ENCODE measurements at places on chromosomes 2 and 18.

DNA sequence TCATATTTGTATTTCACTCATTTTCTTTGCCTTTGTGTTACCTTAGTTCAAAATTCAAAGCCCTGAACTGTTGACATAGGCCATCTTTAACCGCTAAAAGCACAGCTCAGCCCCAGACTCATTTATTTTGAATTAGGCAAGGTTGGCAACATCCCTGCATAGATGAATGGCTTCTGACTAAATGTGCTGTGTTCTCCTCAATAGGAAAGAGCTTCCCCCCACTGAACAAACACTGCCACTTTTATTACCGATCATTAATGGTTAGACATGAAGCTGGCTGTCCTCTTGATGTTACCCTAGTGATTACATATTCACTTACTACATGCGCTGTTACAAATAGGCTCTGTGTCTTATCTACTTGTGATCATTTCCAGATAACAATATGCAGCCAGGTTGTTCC lies 170.7 kb downstream of the ADCYAP1 start:
- DNase-seq = no peak

DNA sequence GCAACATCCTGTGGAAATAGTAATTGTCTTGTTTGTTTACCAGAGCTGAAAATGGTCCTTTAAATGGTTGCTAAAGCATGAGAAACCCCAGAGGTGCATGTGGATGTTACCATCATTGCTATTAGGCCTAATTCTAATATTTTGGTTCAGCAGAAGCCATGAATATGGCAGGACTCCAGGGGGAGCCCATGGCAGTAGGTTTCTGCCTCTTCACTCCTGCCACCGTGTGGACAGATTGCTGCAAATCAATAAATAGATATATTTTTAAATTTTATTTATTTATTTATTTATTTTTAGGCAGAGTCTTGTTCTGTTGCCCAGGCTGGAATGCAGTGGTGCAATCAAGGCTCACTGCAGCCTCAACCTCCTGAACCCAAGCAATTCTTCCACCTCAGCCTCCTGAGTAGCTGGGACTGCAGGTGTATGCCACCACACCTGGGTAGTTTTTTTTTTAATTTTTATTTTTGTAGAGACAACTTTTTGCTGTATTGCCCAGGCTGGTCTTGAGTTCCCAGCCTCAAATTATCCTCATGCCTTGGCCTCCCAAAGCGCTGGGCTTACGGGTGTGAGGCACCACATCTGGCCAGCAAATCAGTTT lies 54.9 kb upstream of the CAPN13 start:
- peak; percentile 25 for DNase-seq

DNA sequence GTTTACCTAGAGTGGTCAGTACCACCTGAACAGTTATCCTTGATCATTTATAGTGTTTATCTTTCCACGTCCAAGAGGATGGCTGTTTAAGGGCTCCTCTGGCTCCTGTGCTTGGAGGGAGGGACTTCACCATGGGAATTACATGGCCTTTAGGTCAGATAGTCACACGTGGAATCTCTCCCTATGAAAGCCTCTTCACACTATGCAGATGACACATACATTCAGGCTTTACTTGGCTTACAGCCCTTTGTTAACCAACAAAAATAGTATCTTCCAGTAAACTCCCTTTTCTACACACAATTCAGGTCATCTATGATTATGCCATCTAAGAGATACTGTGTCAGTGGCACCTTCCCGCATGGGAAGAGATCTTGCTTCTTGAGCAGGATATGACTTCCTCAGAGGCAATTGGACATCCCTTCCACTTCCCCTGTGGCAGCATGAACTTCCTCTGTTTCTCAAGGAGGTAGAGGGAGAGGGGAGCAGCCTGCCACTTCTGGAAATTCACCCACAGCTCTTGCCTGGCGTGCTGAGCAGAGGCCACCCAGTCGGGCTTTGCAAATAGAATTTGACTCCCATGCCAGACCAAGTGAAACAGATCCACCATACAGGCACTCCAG lies 53.5 kb downstream of the COLEC12 start:
- DNase-seq = no peak

DNA sequence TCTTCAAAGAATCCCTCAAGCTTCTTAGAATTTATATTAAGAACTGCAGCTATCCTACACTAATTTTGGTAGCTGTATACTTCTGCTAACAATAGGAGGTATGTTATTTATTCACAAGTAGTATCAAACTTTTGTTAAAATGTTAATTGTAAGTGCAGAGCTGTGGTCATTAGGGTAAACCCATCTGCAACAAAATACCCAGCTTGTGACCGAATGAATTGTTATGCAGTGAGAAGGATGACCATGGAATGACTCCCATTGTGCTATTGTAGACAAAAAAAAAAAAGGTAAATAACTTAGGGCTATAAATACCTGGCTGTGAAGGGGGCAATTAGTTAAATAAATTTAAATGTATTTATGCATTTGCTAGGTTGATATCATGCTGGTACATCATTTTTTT lies 186.1 kb downstream of the ADCYAP1 start:
- DNase-seq = no peak

DNA sequence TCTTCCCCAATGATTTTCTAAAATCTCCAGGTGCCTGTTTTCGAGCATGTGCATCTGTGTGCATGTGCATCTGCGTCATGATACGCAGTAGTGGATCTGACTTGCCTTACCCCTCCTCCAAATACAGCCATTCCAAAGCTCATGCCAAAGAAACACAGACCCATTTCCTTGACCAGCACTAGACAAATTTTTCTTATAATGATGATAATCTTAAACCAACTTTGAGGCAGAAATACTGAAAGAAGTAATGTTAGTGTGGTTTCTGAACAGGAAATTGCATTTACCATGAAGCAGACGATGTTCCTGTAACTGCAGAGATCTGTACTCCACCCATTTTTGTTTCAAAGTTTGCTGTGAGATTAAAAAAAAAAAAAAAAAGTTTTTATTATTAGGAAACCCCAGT lies 25.6 kb downstream of the CYTIP start:
- no peak for DNase-seq

DNA sequence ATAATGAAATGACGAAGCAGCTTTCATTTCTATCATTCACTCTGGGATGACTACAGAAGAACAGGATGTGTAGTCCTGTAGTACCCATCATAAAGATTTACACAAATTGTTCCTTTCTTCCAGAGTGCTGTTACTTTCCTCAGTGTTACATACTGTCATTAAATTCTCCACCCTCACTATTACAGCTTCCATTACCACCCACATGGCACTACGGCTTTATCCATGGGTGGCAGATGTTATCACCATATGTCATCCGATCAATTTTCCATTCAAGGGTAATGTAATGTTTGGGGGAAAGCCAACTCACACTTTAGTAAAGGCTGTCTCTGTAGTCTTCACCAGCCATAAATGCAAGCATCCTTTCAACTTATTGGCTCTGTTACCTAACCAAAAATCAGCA lies 7.1 kb upstream of the CSRNP3 start:
- no peak for DNase-seq

DNA sequence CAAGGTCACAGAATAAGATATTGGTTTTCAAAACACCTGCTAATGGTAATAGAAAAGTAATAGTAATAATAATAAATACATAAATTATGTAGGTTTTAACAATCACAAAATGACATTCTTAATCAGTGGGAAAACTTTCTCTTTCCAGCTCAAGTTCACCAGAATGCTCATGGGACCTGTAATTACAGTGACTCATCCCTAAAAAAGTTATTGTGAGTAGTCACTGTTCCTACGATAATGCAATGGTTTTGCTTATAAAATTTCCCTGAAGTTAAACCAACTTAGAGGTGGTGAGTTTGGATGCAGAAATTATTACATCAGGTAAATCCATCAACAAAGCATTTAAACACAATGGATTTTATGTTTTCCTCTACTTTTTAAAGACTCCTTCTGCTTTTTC lies 502.3 kb downstream of the PID1 start:
- no peak for DNase-seq

DNA sequence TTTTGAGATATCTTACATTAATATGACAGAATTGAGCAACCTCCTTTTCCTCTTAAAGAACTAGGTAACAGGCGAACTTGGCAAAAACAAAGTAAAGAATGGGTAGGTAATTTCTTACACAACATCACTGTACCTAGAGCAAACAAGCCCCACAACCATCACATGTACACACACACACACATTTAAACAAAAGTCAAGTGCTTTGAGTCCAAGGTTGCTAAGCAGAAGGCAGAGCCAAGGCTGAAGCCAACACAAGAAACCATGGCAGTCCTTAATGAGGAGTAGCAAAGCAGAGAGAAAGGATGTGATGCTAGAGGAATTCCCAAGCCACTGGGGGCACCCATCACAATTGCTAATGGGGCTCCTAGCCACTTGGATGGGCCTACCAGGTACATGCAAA lies 164.1 kb downstream of the PAX3 start:
- no peak for DNase-seq

GRCh38 chr2:19932928-19933327 lies 31.1 kb upstream of the TTC32 start:
- DNase-seq = no peak

- DNase-seq = no peak
Measured at GRCh38 chr2:24739354-24740025, 53.7 kb downstream of the PTRHD1 start.

DNA sequence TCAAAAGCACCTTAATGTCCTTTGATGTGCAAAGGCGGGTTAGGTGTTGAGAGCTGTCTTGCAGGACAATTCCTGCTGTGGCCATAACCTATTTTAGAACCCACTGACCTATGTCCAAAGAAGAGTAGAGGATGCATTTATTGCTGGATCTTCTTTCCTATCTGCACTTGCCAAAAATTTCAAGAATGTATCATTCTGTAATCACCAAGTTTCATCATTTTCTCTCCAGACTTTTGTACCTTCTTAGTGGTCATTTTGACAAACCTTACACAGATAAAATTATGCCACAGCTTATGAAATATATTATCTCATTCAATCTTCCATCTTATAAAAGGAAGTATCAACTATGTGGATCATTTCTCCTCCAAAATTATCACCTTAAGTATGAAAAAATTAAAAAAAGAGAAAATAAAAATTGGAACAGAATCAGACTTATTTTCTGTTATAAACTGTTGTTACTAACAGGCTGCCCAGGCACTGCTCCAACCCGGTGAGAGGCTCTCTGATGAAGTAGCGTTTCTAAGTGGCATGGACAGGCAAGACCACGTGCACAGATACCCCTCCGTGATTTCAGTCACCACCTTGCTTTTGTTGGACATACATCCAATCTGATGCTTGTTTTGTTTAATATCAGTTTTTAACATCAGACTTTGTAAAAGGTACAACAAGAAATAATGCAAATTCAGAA lies 559.9 kb upstream of the ID2 start:
- no peak for DNase-seq

DNA sequence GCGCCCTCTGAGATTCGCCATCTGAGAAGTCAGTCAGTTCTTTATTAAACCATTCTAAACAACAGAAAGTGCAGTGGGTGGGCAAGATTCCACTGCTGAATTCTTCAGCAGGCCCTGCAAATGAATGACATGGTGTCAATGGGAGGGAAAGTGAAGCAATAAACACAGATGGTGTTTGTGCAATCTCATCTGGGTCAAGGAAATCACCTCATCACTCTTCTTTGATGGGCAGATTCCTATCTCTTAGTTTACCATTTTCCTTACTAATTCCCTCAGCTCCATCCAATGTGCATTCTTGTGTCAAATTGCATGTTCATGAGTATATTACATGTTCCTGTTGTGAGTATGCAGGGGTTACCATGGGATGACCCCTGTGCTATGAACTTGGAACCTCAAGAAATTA lies 100.7 kb upstream of the CYP1B1 start:
- no peak for DNase-seq

DNA sequence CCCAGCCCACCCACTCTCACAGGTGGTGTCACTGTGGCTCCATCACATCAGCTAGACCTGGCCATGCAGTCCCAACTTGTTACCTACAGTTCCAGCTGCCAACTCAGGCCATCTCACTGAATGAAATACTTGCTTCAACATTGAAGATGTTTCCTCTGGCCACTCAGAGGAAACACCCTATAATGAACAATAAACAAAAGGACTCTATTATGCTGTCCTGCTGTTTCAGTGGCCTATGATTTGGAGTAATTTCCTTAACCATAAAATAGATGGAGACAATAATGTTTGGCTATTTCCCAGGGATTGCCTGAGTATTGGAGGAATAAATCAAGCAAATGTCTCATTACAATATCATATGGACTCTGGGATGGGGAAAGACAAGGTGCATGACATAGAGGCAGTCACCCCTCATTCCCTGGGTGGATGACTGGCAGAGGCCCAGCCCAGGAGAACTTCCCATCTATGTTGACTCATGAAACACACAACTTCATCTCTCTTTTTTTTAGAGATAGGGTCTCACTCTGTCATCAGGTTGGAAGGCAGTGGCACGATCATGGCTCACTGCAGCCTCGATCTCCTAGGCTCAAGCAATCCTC lies 134.4 kb downstream of the TGIF1 start:
- DNase-seq = no peak
